Spinal cord (tissue), 10 donors: ENCODE measurements at places on chromosomes 3 and 15. TPM values are rescaled to one million over a fixed set of nuclear protein-coding genes. Genes with fewer than 3 reads are reported as not detected.

GRCh38 chr3:170621256-170621655 is 35.4 kb upstream of the SLC7A14 start:
- no peaks in the 10 kb centered on the region for H3K36me3 ChIP-seq
- DNase-seq: no peak
- H3K27ac ChIP-seq: no peak overlapping the region
- no peak overlapping the region for H3K4me3 ChIP-seq
- H3K4me1 ChIP-seq: no peaks in the 10 kb centered on the region
- no peaks in the 10 kb centered on the region for H3K27me3 ChIP-seq

DNA sequence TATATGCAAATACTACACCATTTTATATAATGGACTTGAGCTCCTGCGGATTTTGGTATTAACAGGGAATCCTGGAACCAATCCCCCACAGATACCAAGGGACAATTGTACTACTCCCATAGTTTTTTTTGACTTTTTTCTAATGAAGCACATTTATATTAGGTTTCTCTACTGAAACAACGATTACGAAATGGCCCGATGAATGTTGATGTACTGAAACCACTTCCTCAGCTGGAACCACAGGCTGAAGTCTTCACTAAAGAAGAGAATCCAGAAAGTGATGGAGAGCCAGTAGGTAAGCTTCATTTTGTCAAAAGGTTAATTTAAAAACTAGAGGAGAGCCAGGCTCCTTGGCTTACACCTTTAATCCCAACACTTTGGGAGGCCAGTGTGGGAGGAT is 121.5 kb upstream of the LRRFIP2 start:
- no peak overlapping the region for H3K4me3 ChIP-seq
- H3K27ac ChIP-seq: no peak overlapping the region
- no peaks in the 10 kb centered on the region for H3K27me3 ChIP-seq
- no peaks in the 10 kb centered on the region for H3K4me1 ChIP-seq
- DNase-seq: no peak
- peaks cover 15% of the 10 kb centered on the region for H3K36me3 ChIP-seq

- no peak overlapping the region for H3K4me3 ChIP-seq
- H3K27ac ChIP-seq: no peak overlapping the region
- H3K4me1 ChIP-seq: peaks cover 4% of the 10 kb centered on the region
- DNase-seq: no peak
- H3K27me3 ChIP-seq: no peaks in the 10 kb centered on the region
- H3K36me3 ChIP-seq: no peaks in the 10 kb centered on the region
These were observed 172.0 kb downstream of the TCF12 start for GRCh38 chr15:57090496-57090859.

GRCh38 chr15:91192285-91192684 is 92.2 kb downstream of the SV2B start:
- DNase-seq: no peak
- H3K4me3 ChIP-seq: no peak overlapping the region
- H3K27me3 ChIP-seq: no peaks in the 10 kb centered on the region
- no peaks in the 10 kb centered on the region for H3K4me1 ChIP-seq

- H3K27ac ChIP-seq: no peak overlapping the region
- DNase-seq: no peak
These were observed 62.3 kb downstream of the UBP1 start for GRCh38 chr3:33377931-33378330.

GRCh38 chr3:97940034-97940433 is 32.2 kb downstream of the RIOX2 start:
- DNase-seq: no peak
- H3K27ac ChIP-seq: no peak overlapping the region

- peaks cover 28% of the 10 kb centered on the region for H3K4me1 ChIP-seq
- H3K27ac ChIP-seq: no peak overlapping the region
- DNase-seq: no peak
- no peaks in the 10 kb centered on the region for H3K36me3 ChIP-seq
These were observed 51.9 kb upstream of the FLNB start for GRCh38 chr3:57956119-57956832.

- H3K4me3 ChIP-seq: no peak overlapping the region
- no peaks in the 10 kb centered on the region for H3K4me1 ChIP-seq
- H3K27me3 ChIP-seq: no peaks in the 10 kb centered on the region
- no peak for DNase-seq
- no peaks in the 10 kb centered on the region for H3K36me3 ChIP-seq
These were observed 520.6 kb downstream of the MFSD1 start for GRCh38 chr3:159322322-159322939.

DNA sequence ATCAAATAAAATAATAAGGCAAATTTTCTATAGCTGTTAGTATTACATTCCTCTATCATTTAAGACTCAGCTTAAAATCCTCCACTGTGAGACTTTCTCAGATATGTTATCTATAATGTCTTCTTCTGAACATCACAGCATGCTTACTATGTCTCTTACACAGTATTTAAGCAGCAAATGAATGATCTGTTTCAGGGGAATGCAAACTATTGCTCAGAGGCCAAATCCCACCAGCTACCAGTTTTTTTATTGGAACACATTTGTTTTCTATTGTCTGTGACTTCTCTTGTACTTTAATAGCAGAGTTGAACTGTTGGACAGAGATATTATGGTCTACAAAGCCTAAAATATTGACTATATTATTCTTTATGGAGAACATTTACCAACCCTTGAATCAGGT is 59.6 kb downstream of the C3orf38 start:
- H3K36me3 ChIP-seq: no peaks in the 10 kb centered on the region
- H3K27me3 ChIP-seq: no peaks in the 10 kb centered on the region
- H3K4me1 ChIP-seq: no peaks in the 10 kb centered on the region
- no peak overlapping the region for H3K27ac ChIP-seq

- no peak for DNase-seq
- H3K4me3 ChIP-seq: no peak overlapping the region
These were observed 35.8 kb downstream of the ABI3BP start for GRCh38 chr3:100957261-100957986.

DNA sequence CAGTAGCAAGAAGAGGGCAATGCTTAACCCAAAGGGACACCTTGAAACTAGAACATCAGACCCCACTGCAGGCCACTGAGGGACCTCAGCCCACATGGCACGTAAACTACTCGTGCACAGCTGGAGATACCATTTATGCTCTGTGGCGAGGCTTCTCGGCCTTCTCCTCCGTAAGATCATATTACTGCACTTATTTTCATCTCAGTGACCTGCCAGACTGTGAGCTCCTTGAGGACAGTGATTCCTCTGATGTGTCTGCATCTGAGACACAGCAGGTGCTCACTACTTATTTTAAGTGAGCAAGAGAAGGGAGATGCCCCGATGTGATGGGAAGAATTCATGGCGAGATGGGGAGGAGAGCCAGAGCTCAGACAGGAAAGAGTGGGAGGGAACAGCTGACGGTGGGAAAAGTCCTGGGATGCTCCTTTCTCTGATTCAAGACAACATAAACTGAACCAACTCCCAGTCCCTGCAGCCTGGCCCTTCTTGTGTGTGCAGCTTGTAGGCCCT is 137.6 kb downstream of the RPLP1 start:
- no peaks in the 10 kb centered on the region for H3K27me3 ChIP-seq
- H3K36me3 ChIP-seq: no peaks in the 10 kb centered on the region
- H3K27ac ChIP-seq: no peak overlapping the region
- DNase-seq: no peak
- peaks cover 25% of the 10 kb centered on the region for H3K4me1 ChIP-seq
- no peak overlapping the region for H3K4me3 ChIP-seq

The DAZL gene
- not detected for total RNA-seq

The C3orf22 gene
- not detected for total RNA-seq

The ARGFX gene
- not detected for total RNA-seq

The SPTBN5 gene
- 2.9 TPM for total RNA-seq
